ENCODE measurements at places on chromosomes 7 and 10.
A peak's percentile ranks its signal among the peaks of the same experiment; 100 is the strongest.

DNA sequence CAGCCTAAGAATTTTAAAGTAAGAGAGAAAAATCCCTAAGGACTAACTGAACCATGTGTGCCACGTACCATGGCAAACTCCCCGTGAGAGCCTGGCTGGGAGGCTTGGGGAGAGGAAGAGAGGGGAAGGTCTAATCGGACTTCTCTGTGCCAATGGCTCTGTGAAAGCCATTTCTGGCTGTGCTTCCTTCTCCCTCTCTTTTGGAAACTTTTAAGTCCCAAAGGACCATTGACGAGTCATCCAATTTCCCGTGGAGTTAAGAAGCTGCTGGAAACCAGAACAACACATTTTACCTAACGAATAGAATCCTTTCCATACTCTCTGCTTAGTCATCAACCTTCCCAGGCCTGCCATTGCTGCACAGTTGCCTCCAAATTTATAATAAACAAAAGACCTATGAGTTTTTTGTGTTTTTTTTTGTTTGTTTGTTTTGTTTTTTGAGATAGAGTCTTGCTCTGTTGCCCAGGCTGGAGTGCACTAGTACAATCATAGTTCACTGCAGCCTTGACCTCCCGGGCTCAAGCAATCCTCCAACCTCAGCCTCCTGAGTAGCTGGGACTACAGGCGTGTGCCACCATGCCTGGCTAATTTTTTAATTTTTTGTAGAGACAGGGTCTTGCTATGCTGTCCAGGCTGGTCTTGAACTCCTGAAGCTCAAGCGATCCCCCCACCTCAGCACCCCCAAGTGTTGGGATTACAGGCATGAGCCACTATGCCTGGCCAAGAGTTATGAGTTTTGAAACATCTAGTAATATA lies 13.2 kb downstream of the LAMB1 start:
- DNase-seq: no peak

GRCh38 chr7:154373956-154374355 lies 321.8 kb downstream of the DPP6 start:
- DNase-seq: no peak

DNA sequence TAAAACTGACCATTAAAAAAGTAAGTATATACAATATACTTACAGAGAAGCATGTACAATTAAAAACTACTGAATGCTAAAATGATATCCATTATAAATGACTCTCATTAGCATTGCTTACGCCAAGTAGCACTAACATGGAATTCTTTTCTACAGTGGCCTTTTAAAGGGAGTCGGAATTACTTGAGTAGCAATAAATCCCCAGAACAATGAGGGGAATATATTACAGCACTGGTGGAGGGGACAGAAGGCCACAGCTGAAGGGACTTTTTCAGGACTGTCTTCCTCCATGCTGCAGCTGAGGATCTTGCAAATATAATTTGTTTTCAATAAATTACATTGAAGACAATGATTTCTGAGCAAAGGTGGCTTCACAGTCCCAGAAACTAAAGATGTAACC lies 97.0 kb downstream of the ALOX5 start:
- no peak for DNase-seq

- DNase-seq: no peak
These were observed 307.8 kb upstream of the TPK1 start for GRCh38 chr7:145143685-145144084.

- no peak for DNase-seq
These were observed 123.4 kb upstream of the NEBL start for GRCh38 chr10:21020545-21020944.

- no peak for DNase-seq
These were observed 71.4 kb downstream of the AHR start for GRCh38 chr7:17369691-17370426.

GRCh38 chr7:102991077-102991539 lies 78.3 kb downstream of the LRRC17 start:
- no peak for DNase-seq

DNA sequence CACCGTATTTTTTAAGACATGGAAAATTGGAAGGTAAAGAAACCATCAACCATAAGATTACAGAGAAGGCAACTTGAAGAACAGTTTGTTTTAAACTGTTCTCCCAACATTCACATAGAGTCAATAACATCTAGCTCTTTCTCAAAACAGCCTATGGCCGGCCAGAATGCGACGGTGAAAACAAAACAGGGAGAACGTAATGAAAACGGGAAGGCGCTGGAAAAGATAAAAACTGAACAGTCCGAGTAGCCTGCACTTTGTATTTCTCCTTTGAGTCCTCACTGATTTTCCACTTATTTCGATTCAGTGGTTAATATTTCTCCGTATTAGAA lies 637 bp downstream of the MICU1 start:
- DNase-seq: no peak

GRCh38 chr10:102229810-102230263 lies 3.7 kb downstream of the ELOVL3 start:
- peak; percentile 81 for DNase-seq

- DNase-seq: no peak
These were observed 82.6 kb downstream of the JMJD1C start for GRCh38 chr10:63383141-63383540.

DNA sequence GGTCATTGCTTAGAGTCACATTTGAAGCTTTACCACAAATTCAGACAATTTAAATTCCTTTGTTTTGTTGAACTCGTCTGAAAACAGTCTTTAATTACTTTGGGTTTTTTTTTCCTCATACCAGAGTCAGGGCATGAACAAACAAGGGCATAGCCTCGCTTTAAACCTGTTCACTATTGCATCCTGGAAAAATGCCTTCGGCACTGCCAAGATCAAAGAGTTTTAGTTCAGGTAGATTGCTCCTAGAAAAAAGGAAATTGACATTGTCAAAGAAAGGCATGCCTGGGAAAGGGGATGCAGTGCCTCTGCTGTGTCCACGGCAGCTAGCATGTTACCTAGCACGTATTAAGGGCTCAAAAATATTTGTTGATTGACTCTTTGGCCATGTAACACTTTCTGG lies 235.1 kb downstream of the ARHGAP21 start:
- DNase-seq: no peak

GRCh38 chr10:94546049-94546900 lies 687 bp downstream of the HELLS start:
- DNase-seq: no peak

GRCh38 chr7:82166260-82167015 lies 277.1 kb downstream of the CACNA2D1 start:
- no peak for DNase-seq

DNA sequence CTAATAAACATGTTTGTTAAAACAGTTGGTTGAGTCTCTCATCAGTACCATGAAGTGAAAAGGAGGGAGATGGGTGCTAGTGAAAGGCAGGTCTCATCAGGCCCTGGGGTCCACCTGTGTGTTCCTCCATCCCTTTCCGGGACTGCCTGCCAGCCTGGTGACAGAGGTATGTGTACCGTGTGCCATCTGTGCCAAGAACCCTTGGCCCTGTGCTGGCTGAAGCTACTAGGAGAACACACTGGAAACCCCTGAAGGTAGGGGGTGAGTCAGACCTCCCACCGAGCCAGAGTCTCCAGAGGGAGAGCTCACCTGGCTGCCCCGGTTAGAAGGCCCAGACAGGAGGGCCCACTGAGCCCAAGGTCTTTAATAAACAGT lies 2.3 kb downstream of the DDIT4 start:
- DNase-seq: no peak

DNA sequence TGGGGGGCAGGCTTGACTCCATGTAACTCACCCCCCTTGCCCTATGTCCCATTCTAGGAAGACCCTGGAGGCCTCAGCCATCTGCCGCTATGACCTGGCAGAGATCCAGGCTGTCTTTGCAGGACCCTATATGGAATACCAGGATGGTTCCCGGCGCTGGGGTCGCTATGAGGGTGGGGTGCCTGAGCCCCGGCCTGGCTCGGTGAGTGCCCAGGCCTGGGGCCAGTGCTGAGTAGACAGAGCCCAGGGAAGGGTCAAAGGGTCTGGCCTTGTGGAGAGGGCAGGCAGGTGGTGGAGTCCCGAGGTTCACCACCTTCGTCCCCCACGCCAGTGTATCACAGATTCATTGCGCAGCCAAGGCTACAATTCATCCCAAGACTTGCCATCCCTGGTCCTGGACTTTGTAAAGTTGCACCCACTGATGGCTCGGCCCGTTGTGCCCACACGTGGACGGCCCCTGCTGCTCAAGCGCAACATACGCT lies 7.5 kb downstream of the MRPL43 start:
- DNase-seq: no peak

DNA sequence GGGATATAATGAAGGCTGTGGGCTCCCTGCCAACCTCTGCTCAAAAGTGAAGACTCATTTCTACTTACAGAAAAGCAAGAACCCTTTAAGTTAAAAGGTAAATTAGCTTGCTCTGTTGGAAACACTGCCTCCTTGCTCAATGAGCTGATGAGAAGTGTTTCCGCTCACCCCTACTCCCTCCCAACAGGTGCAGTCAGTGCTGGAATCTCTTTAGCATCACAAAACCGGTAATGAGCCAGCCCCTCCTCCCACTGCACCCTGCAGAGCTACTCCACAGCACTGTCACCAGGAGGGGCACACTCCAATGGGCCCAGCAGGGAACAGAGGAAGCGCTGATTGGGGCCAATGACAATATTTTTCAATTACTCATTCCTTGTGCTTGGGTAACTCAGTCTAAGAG lies 262.5 kb downstream of the TCERG1L start:
- DNase-seq: no peak

GRCh38 chr10:35636956-35637355 lies 5.1 kb downstream of the FZD8 start:
- no peak for DNase-seq

DNA sequence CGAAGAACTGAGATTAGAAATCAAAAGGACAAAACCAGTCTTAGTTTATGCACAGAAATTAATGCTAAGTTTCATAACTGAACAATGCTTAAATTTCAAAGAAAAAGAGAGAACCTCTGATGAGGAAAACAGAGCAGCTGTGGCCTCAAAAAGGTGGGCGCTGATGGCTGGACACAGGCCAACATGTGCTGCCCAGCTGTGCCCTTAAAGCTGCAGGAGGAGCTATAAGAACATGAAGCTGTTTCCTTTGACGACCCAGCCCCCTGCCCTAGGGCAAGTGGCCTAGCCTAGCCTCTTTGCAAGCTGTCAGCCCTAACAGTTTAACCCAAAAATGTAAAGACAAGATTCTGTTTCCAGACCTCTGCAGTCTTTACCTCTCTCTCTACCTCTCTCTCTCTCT lies 107.7 kb downstream of the GRID1 start:
- no peak for DNase-seq

DNA sequence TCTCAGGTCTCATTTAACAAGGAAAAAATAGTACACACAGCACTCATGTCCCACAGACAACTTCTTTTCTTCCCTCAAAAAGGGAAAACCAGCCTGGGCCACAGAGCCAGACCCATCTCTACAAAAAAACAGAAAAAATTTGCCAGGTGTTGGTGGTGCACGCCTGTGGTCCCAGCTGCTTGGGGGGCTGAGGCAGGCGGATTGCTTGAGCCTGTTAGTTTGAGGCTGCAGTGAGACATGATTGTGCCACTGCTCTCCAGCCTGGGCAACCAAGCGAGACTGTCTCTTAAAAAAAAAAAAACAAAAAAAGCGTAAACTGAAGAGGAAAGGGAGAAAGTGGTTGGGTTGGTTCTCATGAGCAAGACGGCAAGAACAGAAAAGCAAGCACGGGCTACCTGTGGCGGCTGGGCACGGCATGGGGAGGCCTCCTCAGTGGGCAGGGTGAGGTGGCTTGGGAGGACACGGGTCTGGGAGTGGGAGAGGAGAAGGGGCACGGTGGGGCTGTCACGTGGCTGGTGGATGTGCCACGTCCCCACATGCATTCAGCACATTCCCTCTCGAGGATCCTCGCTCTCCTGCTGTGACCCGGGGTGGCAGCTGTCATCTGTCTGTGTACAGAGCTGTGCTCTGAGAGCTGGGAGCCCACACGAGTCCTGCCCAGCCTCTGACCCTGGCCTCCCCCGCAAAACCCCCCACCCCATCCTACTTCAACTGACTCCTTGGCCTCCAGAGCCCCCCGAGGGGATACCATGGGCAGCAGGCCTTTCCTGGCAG lies 219.7 kb downstream of the MLLT10 start:
- DNase-seq: no peak

GRCh38 chr7:15389073-15389472 lies 172.7 kb downstream of the AGMO start:
- DNase-seq: no peak

DNA sequence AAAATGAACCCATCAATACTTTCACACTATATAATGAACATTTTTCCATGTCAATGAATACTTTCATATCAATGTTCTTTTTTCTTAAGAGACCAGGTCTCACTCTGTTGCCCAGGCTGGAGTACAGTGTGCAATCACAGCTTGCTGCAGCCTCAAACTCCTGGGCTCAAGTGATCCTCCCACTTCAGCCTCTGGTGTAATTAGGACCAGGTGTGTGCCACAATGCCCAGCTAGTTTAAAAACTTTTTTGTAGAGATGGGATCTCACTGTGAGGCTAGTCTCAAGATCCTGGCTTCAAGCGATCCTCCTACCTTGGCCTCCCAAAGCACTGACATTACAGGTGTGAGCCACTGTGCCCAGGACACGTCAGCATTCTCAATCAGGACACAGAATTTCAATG lies 85.2 kb downstream of the SH3PXD2A start:
- DNase-seq: no peak

DNA sequence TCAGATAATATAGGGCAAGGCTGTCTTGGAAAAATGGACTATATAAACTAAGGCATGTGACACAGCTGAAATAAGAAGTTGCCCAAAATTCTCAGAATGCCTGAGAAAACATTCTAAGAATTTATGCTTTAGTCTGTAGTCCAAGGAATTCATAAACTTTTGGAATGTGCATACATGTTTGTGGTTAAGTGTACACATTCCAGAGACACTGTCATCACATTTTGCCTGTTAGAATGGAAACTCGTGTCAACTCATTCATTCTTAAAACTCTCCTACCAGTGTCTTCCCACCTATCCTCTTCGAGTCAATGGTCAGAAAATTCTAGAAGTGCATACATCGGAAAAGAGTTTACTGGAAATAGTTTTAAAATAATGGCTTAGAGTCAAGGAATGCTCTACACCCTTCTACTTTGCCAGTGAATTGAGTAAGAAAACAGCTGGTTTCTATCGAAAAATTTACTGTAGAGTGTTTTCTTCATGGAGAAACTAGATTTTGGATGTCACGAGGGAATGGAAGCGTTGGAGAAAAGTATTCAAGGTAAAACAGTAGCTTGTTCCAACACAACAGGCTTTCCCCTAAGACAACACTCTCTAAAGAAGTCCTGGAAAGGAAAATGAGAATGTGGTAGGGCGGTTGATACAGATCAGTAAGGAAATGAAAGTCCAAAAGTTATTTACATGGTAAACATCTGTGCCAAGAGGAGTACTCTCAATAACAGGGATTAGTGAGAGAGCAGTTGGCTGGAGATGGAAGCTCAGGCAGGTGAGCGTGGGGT lies 1177.6 kb upstream of the C7orf33 start:
- no peak for DNase-seq

GRCh38 chr10:29951441-29951931 lies 107.9 kb downstream of the JCAD start:
- DNase-seq: no peak

DNA sequence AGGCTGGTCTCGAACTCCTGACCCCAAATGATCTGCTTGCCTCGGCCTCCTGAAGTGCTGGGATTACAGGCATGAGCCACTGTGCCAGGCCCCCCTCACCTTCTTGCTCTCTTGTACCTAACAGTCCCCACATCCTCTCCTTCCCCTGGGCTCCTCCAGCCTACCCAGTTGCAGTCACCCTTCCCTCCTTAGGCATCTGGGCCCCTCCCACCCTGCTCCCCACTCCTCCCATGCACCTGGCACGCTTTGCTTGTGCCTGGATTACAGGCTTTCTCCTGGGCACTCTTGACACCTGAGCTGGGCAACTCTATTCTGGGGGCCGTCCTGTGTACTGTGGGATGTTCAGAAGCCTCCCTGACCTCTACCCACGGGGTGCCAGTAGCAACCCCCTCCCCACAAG lies 3.0 kb downstream of the CLDN15 start:
- DNase-seq: no peak
